GM23248 (cell line): ENCODE measurements at places on chromosomes 3 and 15. TPM values are rescaled to one million over a fixed set of nuclear protein-coding genes. Genes with fewer than 3 reads are reported as not detected.

Gene LMOD3
- total RNA-seq, result not detected in 2 replicates

Gene RBP2
- not detected in 2 replicates for total RNA-seq

Gene CCDC80
- 1,174 and 1,238 TPM in 2 replicates for total RNA-seq

Gene CYP8B1
- total RNA-seq, result not detected in 2 replicates

Gene EFHB
- 0.13 and 2.9 TPM in 2 replicates for total RNA-seq

DNA sequence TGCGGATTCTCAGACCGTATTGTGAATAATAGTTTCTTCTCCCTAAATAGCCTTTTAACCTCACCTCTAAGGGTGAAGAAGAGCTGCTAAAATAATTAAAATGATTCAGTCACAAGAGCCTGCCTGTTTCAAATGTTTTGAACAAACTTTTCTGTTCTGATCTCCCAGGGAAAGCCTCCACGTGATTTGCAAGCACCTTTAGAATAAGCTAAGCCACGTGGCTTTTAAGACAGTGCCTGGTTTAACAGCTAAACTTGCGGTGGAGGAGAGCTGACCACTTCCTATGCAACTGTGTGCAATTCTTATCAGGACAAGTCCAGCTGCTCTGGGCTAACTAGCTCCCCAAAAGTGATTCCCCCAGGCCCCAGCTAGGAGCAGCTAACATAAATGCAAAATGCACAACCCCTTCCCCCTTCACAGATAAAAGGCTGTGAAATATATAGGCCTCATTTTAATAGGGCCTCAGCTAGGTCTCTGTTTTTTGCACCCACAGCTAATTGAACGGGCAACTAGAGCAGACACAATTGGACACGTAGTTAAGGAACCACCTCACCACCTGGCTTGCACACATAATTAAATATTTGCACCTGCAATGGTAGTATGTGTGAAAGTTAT lies 401.2 kb upstream of the NR2F2 start:
- H3K36me3 ChIP-seq, result no peaks in the 10 kb centered on the region
- peaks cover 13% of the 10 kb centered on the region for H3K4me1 ChIP-seq
- H3K4me3 ChIP-seq, result no peak overlapping the region
- no peak for DNase-seq

DNA sequence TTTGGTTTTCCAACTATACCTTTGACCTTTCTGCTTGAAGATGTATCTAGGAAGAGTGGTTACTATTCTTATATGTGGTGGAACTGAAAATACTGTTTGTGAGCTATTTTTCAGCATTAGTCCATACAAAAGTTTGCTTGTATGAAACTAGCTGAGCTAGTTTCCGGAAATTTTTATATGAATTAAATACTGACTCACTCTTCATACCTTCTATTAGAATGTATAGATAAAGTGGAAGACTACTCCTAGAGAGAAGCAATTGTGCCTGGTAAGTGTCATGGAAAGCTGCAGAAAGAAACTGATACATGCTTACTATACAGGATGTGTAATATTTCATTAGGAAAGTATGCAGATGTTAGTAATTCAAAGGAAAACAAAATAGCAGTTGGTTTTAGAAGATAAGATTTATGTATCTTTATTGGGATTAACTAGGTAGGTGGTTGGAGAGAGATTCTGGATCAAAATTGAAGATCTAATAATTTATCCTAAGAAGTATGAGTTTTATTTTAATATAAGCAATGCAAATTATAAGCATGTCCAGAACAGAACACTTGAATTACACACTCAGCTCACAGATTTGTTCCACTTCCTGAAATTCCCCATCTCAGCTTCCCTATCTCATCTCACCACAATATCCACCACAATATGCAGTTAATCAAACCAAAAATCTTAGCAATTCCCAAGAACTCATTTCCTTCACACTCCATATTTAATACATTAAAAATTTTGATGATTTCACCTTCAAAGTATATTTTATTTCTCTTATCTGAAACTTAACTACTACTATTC lies 82.8 kb downstream of the BCHE start:
- H3K4me3 ChIP-seq, result no peak overlapping the region
- DNase-seq, result no peak
- H3K27ac ChIP-seq, result no peak overlapping the region
- H3K36me3 ChIP-seq, result no peaks in the 10 kb centered on the region
- H3K27me3 ChIP-seq, result no peaks in the 10 kb centered on the region

GRCh38 chr15:89770041-89770440 lies 6.1 kb upstream of the MESP2 start:
- DNase-seq, result peak; percentile 69
- no peak overlapping the region for H3K4me3 ChIP-seq
- H3K36me3 ChIP-seq, result no peaks in the 10 kb centered on the region
- H3K4me1 ChIP-seq, result peaks cover 22% of the 10 kb centered on the region

DNA sequence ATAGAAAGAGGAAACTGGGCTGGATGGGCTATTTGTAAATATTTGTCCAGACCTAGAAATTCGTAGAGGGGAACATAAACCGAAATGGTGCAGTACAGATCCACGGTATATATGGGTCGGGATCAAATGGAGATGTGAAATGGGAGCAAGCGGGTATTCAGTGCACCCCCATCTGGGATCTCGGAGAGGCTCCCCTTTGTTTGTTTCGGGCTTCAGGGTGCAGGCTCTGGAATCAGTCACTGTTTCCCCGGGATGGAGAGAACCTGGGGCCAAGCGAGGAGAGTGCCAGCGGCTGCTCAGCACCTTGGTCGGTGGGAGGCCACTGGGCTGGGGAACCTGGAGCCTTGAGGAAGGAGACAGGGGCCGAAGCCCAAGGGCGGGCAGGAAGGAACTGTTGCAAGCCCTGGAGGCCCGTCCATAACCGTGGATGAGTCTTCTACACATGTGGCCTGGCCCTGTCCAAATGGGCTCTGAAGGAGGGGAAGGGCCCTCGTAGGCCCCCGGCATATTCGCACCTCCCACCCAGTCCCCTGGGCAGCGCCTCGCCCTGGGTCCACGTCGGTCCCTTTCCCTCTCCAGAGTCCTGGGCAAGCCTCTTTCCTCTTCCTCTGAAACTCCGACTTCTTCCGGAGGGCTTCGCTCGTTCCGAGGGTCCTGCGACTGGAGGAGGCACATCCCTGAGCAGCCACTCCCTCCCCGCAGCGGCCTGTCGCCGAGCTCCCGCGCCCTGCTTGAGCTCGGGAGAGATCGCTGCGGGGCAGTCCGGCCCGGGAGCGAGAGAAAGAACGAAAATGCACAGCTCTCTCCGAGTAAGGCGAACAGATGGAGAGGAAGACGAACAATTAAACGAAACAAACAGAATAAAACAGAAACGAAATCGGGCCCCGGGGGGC lies 3.0 kb downstream of the ISL2 start:
- no peaks in the 10 kb centered on the region for H3K4me1 ChIP-seq
- no peaks in the 10 kb centered on the region for H3K36me3 ChIP-seq
- H3K27ac ChIP-seq, result no peak overlapping the region
- H3K4me3 ChIP-seq, result peak overlapping the region; percentile 39

DNA sequence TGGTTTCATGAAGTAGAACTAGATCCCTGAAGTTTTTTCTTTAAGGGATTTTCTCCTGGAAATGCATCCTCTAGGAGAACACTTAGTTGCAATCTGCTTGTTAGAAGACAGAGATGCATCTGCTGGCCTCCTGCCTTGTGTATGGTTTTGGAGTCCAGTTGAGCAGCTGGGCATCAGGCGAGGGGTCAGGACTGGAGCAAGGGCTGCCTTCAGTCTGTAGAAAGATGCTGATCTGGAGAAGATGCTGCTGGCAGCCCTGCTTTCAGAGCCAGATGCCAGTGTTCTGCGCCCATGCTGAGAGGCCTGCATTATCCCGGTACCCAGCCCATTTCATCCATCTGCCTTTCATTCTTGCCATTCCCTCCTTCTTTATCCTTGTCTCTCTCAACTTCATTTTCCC lies 77.4 kb downstream of the CHCHD6 start:
- DNase-seq, result peak; percentile 40
- H3K27ac ChIP-seq, result peak overlapping the region; percentile 100
- peak overlapping the region; percentile 60 for H3K4me3 ChIP-seq
- no peaks in the 10 kb centered on the region for H3K27me3 ChIP-seq
- no peaks in the 10 kb centered on the region for H3K36me3 ChIP-seq

- H3K4me1 ChIP-seq, result no peaks in the 10 kb centered on the region
- no peak overlapping the region for H3K27ac ChIP-seq
- DNase-seq, result peak; percentile 78
Observed at GRCh38 chr3:21484057-21484827, 266.8 kb downstream of the ZNF385D start.

DNA sequence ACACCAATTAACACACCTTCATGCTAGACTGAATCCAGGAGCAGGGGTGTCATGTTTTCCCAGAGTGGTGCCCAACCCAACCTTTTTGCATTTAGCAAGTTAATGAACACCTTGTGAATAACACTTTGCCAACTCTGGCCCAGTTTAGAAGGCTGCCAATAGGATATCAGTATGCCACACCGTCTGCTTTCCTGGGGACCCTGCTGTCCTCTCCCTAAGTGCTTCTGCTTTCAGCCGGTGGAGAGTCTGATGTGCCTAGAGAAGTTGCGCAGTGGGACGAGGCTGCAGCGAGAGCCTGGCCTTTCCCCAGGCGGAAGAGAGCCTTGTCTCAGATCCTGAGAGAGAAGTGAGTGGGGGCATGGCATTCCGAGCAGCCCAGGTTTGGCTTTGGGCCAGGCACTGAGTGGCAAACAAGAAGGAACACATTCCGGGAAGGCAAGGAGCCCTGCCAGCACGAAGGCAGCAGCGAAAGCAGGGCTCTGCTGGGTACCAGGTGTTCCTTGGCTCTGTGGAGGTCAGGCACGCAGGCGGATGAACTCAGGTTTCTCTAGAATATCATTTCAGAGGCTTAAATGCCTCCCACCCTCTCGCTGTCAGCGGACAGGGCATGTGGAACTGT lies 36.9 kb downstream of the SENP8 start:
- H3K4me3 ChIP-seq, result peak overlapping the region; percentile 79
- no peaks in the 10 kb centered on the region for H3K36me3 ChIP-seq
- peak; percentile 39 for DNase-seq
- no peak overlapping the region for H3K27ac ChIP-seq
- H3K27me3 ChIP-seq, result no peaks in the 10 kb centered on the region
- 0 out of 2 replicates have a peak, but pooled peaks cover 6% of the 10 kb centered on the region for H3K4me1 ChIP-seq

DNA sequence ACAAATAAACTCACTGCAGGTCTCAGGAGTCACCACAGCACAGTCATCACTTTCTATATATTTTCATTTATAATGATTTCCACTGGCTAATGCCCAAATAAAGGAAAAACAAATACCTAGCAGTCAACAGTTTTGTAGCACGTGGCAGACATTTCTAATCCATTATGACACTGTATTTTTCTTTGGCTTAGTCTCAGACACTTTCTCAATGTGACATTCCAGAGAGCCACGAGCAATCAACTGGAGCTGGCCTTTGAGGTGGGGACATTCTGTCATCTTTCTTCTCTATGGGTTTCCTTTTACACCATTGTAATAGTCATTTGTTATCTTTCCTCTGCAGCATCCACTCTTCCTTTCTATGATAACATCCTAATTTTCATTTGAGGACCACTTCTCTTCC lies 119.7 kb downstream of the WNT5A start:
- peaks cover 36% of the 10 kb centered on the region for H3K4me1 ChIP-seq
- DNase-seq, result peak; percentile 9
- no peak overlapping the region for H3K27ac ChIP-seq
- no peaks in the 10 kb centered on the region for H3K27me3 ChIP-seq
- H3K4me3 ChIP-seq, result no peak overlapping the region

GRCh38 chr3:76061654-76062053 lies 276.3 kb upstream of the ZNF717 start:
- H3K36me3 ChIP-seq, result no peaks in the 10 kb centered on the region
- H3K4me1 ChIP-seq, result peaks cover 28% of the 10 kb centered on the region
- no peak overlapping the region for H3K27ac ChIP-seq
- no peak for DNase-seq

DNA sequence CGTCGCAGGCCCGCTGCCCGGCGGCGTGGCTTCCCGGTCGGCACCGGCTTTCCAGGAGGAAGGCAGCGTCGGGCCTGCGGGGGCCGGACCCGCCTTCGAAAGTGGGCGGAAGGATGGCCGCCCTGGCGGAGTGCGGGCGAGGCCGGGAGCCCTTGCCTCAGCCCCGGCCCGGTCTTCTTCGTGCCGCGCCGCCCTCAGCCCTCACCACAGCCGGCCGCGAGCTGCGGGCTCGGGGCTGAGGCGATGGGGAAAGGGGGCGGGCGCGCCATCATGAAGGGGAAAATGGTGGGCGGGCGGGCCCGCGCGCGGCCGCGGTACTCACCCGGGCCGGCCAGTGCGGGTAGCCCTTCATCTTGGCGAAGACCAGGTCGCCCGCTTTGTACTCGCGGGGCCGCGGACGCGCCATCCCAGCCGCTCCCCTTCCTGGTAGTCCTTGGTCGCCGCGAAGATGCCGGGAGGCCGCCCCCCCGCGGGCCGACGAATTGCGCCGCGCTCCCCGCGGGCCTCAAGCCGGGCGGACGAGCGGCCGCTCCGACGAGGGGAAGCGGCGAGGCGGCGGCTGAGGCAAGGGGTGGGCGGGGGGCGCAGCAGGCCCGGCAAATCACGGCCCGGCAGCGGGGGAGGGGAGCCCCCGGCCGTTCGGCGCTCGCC lies 489 bp downstream of the HDGFL3 start:
- H3K36me3 ChIP-seq, result no peaks in the 10 kb centered on the region
- H3K27ac ChIP-seq, result peak overlapping the region; percentile 27
- H3K4me1 ChIP-seq, result peaks cover 29% of the 10 kb centered on the region
- DNase-seq, result peak; percentile 72
- H3K27me3 ChIP-seq, result no peaks in the 10 kb centered on the region
- H3K4me3 ChIP-seq, result peak overlapping the region; percentile 72

DNA sequence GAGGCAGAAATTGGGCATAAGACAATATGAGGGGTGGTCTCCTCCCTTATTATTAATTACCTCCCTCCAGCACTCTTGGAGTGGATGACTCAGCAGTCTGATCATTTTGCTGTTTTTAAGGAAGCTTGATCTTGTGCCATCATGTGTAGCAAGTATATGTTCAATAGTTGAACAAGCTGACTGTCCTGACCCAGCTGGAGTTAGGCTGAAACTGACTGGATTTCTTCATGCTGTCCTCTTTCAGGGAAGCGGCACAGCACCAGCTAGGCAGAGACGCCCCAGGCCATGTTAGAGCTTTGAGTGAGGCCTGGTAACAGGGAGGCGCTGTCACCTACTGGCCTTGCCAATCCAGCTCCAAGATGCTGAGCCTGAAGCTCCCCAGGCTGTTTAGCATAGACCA lies 54.4 kb upstream of the KIF23 start:
- H3K36me3 ChIP-seq, result no peaks in the 10 kb centered on the region
- H3K27me3 ChIP-seq, result no peaks in the 10 kb centered on the region
- H3K4me3 ChIP-seq, result no peak overlapping the region
- no peak overlapping the region for H3K27ac ChIP-seq
- DNase-seq, result peak; percentile 18

GRCh38 chr3:13491206-13491974 lies 11.3 kb downstream of the HDAC11 start:
- DNase-seq, result no peak
- no peak overlapping the region for H3K27ac ChIP-seq
